ENCODE measurements at places on chromosomes 12 and 14.

GRCh38 chr12:112408621-112409020 lies 784 bp downstream of the RPL6 start:
- no peak for DNase-seq

DNA sequence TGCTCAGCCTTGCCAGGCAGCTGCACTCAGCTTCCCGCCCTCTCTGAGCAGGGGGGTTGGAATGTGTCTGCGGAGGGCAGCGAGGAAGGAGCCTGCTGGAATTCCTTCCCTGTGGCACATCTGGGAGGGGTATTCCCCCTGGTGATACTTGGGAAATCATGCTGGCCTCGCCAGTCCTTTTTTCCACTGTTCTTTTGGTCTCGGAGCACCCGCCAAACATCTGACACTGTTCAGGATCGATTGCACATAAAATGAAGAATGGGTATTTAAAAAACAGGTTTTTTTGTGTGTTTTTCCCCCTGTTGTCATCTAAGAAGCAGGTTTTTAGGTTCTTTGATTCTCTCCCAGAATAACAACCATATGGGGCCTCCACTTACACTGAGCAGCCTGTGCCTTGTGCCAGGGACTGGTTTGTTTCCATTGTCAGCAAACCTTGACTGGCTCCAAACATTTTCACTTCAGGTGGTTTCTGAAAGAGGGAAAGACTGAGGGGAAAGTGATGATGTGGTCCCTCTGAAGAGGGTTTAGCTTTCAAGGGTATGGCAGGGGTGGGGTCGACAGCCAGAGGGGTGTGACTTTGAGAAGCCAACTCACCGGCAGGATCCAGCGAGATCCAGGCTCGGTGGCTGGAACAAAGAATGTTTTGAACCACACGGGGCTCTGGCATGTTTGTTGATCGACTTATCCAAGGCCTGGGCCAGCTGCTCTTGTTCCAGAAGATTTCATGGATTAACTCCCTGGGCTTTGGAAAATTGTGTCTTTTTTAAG lies 215.1 kb downstream of the CACNA1C start:
- DNase-seq: no peak

DNA sequence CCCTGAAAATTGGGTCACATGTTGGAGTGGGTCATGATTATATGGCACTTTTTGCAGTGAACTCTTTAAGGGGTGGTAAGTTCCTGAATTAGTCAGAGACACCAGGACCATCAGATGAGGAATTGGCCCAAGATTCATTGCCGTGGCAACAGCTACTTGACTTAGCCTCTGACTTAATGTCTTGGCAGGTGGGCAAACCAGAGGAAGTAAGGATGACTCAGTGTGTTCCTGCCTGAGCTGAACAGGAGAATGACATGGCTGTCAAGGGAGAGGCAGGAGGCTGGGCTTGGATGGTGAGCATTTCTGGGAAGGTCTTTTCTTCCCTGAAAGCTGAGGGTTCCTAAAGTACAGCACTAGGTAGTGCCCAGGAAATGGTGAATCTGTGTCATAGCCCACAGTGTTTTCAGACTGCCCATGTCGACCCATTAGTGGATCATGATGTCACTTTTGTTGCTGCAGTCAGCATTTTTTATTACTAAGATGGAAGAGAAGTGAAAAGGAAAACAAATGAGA lies 170.1 kb upstream of the PWP1 start:
- DNase-seq: no peak

GRCh38 chr14:56284641-56285040 lies 166.4 kb downstream of the PELI2 start:
- no peak for DNase-seq

- DNase-seq: no peak
Measured at GRCh38 chr14:74954232-74954946, 1.0 kb downstream of the PGF start.

DNA sequence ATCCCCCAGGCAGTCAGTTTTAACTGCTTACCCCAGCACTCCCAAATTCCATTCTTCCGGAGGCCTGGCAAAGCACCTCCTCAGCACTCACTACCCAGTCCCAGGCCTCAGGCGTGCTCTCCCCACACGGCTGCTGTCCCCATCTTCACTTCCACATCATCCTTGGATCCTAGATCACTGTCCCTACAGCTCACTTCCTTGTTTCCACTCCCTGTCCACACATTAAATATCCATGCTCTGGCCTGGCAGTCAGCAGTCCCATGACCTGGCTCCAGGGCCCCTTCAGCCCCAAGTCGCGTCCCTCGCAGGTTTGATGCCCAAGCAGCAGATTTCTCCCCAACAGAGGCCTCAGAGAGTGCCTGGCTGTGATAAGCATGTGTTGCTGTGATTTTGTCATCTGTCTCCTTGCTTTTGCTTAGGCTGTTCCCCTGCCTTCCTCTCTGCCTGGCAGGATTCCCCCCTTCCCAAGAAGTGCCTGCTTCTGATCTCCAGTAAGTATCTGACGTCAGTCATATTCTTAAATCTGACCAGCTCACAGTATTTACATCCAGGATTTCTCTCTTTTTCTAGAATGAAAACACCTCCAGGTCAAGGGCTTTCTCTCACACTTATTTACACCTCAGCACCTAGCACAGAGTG lies 241.7 kb downstream of the ZFP36L1 start:
- DNase-seq: no peak

DNA sequence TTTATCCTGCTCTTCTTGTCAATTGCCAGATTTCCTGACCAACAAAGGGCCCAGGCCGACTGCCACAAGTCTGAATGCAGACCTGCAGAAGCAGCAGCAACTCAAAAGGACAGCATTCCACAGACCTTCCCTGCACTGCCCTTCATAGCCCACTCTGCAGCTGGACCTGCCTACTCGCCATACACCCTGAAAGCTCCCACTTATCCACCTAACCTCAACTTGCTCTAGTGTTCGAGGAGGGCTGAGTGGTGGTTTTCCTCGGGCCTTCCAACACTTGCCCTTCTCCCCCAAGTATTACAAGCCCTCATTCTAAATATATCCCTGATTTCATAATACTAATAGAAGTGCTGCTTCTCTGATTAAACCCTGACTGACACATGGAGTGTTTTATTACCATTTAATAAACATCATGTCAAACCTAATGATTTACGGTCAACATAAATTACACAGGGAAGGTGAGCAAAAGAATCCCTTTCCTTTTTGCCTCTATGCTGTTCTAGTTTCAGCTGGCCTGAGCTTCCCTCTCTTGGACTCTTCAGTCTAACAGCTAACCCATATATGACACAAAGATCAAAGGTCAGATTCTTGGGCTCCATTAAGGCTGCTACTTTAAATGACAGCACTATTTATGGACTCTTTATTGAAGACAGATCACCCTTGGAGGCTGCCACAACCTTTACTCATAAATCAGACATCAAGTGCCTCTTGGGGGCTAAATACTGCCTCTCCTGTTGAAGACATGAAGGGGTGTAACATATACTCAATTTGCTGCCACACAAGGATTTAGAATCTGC lies 1546.9 kb upstream of the TMEM132C start:
- DNase-seq: no peak

GRCh38 chr12:27781680-27782079 lies 1.6 kb upstream of the MANSC4 start:
- no peak for DNase-seq
